Left hindlimb (tissue), 1 donor: ENCODE measurements at places on chromosomes 5 and 9.

GRCh38 chr9:2356041-2356790, 265.4 kb upstream of the VLDLR start:
- no peak for DNase-seq

DNA sequence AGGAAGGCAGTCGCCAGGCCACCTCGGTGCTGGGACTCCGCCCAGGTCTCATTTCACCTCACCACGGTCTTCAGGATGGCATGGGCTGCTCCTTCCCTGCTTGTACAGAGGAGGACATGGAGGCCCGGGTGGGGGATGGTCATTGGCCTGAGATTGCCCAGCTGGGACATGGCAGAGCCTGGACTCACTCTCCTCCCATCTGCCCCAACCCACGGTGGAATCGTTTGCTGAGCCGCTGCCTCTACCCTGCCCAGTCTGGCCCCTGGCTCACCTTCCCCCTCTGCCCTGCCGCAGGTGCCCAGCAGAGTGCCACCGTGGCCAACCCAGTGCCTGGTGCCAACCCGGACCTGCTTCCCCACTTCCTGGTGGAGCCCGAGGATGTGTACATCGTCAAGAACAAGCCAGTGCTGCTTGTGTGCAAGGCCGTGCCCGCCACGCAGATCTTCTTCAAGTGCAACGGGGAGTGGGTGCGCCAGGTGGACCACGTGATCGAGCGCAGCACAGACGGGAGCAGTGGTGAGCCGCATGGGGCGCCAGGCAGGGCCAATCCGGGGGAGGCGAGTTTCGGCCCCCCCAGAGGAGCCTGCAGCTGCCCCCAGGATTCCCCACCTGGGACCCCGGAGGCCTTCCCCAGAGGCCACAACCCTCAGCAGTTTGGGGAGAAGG, 36.7 kb downstream of the HK3 start:
- no peak for DNase-seq

DNA sequence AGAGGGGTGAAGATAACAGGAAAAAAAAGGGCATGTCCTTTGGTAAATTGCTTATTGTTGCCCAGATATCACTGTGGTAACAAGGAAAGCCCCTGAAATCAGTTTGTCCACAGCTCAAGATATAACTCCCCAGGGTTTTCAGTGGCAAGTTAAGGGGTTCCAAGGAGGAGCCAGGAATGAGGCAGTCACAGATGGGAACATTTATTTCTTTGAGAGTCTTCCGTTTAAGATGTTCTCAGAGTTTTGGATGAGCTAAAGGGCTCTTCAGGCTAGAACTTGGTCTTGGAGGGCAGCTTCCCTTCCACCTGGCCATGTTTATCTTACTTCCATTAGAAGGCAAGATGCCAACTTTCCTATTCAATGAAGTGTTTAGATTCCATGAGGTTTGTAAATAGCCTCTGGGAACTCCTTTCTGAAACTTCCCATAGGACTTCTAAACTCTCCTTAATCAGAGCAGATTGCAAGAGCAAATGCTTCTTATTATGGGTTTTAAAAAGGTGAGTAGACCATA, 277.6 kb upstream of the TNC start:
- DNase-seq, result no peak

DNA sequence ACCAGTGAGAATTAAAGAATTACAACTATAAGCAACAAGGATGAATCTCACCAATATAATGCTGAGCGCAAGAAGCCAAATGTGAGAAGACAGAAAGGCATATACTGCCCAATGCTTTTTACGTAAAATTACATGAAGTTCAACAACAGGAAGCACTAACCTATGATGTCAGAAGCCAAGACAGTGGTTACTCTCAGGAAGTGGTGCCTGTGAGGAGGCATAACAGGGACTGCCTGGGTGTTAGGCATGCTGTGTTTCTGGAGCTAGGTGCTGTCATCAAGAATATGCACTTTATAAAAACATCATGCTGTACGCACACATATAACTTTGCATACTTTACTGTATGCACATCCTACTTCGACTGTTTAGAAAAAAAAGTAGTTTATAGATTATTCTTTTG, 30.1 kb downstream of the FRMD3 start:
- DNase-seq, result no peak

- no peak for DNase-seq
Observed at GRCh38 chr5:93676704-93677103, 64.7 kb downstream of the POU5F2 start.

- no peak for DNase-seq
Observed at GRCh38 chr5:150558088-150558621, 50.2 kb downstream of the NDST1 start.

DNA sequence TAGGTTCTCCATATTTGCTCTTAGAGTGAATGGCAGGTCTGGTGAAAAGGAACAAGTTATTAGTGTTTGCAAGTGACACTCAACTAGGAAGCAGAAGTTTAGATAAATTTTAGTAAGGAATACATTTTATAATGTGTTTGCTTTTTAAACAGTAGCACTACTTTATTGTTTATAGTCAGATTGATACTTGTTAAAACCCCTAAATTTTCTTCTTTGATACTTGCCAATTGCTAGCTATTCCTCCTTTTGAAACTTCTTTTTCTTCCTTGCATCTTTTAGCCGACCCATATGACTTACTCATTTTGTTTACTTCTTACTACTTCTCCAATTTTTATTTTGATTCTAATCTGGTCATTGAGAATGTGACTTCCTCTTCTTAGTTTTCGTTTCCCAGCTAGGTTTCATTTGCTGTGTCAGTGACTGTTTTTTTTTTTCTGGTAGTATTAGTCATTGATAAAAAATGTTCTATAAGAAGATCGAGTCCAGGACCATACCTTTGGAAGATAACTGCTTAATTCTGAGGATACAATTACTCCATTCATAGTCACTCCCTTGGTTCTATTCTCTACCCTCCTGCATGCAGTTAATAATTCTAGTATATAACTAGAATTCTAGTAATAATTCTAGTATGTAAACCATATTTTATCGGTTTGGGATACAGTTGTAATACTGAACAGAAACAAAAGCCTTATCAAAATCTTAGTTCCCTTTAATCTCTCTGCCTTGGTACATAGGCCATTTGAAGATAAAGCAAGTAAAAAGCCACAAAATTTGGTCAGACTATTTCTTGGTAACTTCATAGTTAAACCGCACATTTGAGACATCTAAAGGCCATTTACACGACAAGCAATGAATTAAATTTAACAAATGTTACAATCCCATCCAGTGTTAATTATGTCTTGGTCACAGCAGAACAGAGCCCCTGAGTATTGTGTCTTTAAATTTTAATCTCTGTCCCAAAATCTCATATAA, 2.8 kb upstream of the RICTOR start:
- no peak for DNase-seq

GRCh38 chr9:36008774-36009300, 27.9 kb upstream of the RECK start:
- no peak for DNase-seq

- no peak for DNase-seq
Observed at GRCh38 chr5:150112201-150113046, 26.1 kb upstream of the CSF1R start.

DNA sequence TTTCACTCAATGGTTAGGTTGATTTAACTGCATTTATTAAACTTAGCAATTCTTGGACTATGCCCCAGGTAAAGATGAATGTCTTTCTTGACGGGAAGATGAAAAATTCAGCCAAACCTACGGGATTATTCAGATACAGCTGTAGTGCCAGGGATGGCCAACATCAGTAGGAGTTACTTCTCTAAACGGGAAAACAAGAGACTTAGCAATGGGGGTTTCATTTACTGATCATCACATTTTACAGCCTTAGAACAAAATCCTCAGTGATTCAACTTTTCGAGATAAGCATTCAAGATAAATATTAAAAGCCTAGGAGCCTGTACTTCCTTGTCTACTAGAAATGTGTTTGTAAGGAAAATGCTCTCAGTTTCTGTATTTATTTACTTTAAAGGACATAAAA, 46.1 kb downstream of the S1PR3 start:
- DNase-seq, result no peak

DNA sequence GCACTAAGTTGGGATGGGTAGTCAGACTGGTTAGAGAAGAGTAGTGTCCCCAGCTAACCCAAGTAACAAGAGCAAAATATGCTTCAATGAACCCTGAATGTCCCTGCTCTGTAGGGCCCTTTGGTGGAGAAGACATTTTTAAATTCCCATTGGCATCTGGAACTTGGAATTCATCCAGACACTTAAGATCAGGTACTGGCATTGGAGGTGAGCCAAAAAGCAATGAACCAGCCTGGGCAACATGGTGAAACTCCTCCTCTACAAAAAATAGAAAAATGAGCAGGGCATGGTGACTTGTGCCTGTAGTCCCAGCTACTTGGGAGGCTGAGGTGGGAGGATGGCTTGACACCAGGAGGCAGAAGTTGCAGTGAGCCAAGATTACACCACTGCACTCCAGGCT, 58.9 kb upstream of the ZNF618 start:
- DNase-seq, result no peak

DNA sequence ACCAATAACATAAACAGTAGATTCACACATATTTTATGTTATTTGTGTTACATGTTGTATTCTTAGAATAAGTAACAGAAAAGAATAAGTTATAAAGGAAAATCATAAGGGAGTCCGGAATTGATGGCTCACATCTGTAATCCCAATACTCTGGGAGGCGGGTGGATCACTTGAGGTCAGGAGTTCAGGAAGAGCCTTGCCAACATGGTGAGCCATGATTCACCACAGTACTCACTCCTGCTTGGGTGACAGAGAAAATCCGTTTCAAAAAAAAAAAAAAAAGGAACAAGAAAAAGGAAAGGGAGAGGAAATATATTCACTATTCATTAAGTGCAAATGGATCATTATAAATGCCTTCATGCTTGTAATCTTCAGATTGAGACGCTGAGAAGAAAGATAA, 533.3 kb upstream of the CDH9 start:
- DNase-seq, result no peak

- no peak for DNase-seq
Observed at GRCh38 chr9:113636693-113637092, 173.2 kb downstream of the RGS3 start.

DNA sequence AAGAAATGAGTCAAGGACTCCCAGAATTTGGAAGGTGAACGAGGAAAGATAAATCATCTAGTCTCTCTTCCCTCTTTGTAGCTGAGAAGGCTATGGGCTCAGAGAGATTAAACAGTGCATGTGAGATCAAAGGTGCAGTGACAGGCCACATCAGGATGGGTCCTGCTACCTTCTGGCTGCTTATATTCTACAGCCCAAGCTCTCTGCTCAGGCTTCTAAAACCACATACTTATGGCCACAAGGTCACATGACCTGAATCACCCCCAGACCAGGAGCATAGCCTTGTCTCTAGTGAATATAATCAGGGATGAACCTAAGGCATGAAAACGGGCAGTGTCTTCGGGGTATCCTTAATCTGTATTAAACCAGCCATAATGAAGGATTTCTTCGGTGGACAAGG, 158.9 kb downstream of the SEMA5A start:
- no peak for DNase-seq

DNA sequence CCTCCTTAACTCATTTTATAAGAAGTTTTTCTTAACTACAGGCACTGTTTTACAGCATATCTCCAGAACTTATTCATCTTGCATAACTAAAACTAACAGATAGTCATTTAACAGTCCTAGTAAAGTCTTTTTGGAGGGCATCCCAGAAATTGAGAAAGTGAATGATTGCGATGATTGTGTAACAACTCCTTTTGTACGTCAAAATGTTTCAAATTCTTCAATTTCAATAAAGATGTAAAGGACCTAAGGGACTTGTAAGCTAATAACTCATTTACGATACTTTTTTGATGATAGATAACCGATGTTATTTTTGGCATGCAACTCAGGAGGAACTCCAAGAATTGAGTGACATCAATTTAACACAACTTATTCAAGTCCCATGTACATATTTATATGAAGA, 42.7 kb downstream of the SVEP1 start:
- no peak for DNase-seq

GRCh38 chr5:75303419-75303818, 33.6 kb upstream of the HMGCR start:
- no peak for DNase-seq

DNA sequence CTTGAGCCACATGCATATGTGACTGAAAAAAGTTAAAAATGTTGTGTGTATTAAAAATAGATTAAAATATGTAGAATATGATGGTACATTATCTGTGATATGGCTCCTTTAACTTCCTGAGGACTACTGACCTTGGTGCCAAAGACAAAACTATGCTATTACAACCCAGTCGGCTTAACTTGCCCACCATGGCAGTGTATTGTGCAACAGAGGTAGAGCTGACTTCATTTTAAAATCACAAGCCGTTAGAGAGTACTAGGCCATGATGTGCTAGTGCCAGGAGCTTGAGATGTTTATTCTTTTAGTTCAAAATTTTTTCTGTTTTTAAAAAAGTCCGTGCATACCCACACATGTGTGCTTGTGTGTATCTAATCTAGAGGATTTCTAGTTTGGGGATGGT, 46.3 kb downstream of the NAA35 start:
- DNase-seq, result no peak

DNA sequence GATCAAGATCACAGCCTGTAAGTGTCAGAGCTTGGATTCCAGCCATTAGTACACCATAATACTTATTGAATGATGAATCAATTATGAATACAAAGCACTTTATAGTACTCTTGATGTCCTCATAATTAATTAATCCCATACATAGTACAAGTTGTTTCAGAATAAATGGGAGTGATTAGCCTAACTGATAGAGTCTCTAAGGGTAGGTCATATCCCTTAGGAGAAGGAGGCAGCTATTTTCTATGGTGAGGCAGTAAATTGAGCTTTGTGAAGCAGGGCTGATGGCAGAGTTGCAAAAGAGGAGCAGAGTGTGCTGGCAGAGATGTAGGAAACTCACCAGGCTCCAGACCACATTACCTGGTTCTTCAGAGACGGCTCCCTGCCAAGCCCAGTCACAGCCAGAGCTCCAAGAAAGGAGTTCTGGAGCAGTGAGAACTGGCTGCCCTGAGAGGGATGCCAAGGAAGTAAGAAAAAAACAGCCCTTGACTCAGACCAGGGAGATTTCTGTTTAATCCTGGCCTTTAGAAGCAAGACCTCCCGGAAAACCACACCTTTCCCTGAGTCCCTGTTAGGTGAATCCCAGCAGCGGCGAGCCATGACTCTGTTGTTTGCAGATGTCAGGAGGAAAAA, 112.9 kb downstream of the SH3TC2 start:
- DNase-seq, result peak; percentile 51

- no peak for DNase-seq
Observed at GRCh38 chr9:122314165-122314564, 49.5 kb downstream of the MRRF start.

- DNase-seq, result no peak
Observed at GRCh38 chr9:33950371-33950770, 98.3 kb downstream of the UBAP2 start.

DNA sequence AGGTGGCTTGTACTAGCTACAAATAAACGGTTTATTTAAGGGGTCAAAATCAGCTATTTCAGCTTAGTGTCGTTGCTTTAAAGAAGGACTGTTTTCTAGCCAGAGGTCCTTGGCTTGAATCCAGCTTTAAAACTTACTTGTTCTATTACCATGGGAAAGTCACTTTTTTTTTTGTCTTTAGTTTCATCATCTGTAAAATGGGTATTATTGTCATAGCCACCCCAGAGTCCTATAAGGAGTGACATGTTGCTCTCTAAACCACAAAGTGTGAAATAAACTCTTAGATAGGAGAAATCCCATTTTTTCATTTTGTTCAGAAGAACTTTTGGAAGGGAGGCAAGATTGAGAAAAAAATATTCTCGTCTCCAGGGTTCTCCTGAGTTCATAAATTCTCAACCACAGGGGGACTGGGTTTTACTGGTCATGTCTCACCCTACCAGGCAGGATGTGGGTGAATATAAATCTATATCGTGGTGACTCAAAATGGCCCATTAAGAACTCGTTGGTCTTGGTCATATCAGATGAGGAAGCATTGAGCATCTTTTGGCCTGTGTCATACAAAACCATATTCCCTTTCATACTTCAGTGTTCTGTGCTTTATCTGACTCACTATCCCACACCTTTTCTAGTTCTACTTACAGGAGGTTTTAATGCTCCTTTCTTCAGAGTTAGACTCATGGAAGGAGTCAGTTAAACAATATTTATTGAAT, 202.7 kb upstream of the NR3C1 start:
- no peak for DNase-seq
